ENCODE measurements at places on chromosomes 16 and 17.

DNA sequence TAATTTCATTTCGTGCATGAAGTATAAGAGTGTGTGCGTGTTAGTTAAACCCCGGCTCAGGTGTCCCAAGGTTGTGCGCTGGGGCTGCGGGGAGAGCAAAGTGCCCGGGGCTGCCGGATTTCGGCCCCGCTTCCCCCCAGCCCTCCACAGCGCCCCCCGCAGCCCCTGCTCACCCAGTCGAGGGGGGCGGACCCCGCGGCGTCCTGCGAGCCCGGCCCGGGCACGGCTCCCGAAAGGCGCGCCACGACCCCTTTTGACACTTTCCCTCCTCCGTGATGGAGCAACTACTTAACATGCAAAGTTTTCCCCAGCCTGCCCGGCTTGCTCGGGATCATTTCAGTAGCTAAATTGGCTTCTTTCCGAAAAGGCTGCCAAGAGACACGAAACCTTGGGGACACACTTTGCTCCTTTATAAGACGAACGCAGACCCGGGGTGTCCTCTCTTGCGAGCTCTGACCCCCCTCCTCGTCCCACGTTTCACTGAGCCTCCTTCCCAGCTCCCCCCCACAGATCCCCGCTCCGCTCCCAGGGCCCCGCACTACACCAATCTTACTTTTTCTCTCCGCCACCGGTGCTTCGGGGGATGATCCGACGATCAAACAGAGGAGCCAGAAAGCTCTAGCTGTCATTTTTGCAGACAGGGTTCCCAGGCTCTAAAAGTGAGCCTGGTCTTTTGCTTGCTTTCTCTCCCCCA, 552 bp downstream of the C17orf58 start:
- no peak for DNase-seq

GRCh38 chr17:6536053-6536452, 20.3 kb downstream of the PITPNM3 start:
- peak; percentile 59 for DNase-seq

- no peak for DNase-seq
Measured at GRCh38 chr17:67942810-67943209, 53.5 kb downstream of the C17orf58 start.

- no peak for DNase-seq
Measured at GRCh38 chr17:37292429-37293139, 83.2 kb upstream of the C17orf78 start.

DNA sequence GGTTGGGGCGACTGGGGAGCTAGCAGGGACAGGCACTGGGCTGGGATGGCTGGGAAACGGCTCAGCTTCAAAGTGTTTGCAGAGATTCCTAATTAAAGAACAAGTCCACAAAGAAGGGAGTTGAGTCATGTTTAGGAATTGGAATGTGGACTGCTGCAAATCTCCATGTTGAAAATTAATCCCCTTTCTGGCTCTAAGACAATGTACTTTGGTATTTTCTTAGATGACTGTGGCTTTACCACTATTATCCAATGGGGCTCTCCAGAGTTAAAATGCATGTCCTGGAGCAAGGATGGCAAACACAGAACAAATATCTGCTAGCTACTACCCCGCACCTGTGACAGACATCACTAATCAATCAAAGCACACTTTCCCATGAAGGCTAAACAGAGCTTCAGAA, 22.2 kb upstream of the WSCD1 start:
- DNase-seq: no peak
